NCI-H774 (cell line): ENCODE measurements at places on chromosomes 11 and 22.

GRCh38 chr11:102617466-102618008 is 7.6 kb downstream of the MMP20 start:
- no peak for DNase-seq

DNA sequence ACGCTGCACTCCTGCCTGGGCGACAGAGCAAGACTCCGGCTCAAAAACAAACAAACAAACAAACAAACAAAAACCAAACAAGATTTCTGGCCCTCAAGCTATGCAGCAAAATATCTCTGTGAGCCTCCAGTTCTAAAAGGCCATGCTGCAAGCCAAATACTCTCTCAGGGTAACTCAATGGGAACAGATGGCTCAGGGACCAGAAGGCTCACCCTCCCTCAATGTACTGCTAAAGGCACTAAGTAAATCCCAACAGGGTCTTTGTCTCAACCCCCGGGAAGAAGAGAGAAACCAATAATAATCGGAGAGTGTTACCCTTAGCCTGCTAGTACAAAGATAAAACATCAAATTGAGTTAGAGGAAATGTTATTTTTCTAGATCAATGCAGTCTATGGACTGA is 119.7 kb upstream of the ZC3H12C start:
- no peak for DNase-seq

GRCh38 chr11:2694995-2695939 is 4.5 kb downstream of the KCNQ1OT1 start:
- DNase-seq, result no peak

- no peak for DNase-seq
Measured at GRCh38 chr11:5137014-5137413, 1.1 kb downstream of the OR52A5 start.

DNA sequence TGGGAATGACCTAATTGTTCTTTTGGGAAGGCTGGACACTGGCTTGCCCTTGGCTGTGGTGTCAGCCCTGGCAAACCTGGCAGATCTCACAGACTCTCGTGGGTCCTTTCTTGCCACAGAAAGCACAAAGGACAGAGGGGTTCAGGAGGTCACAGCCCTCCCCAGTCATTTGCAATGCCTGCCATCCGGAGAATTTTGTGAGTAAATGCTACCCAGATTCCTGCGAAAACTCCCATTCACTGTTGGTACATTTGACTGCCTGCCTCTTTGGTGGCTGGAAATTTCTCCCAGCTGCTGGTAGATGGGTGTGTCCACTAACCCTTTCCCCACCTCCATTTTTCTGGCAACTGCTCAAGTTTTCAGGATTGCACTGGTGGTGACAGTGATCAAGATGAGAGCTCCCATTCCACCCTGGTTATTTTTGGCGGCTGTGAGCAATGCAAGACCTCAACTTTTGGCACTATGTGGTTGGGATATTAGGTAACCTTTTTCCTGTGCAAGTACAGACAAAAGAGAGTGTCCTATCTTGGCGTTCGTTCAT is 155.7 kb downstream of the NAV2 start:
- peak; percentile 11 for DNase-seq

DNA sequence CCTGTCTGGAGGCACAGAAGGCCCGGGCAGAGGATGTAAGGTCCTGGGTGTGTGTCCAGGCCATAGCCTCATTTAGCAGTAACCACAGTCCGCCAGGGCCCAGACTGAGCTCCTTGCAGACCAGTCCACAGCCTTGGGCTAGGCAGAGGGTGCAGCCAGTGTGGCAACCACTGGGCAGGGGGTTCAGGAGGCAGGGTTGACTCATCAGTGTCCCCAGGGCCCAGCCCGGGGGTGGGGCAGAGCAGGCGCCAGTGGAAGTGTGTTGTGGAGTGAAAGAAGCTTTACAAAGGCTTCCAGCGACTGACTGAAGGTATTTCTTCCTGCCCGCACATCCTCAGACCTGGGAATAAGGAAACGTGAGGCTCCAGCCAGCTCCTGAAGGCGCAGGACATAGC is 27.7 kb upstream of the WNT11 start:
- no peak for DNase-seq

GRCh38 chr11:108967571-108967970 is 302.7 kb downstream of the DDX10 start:
- DNase-seq, result no peak

DNA sequence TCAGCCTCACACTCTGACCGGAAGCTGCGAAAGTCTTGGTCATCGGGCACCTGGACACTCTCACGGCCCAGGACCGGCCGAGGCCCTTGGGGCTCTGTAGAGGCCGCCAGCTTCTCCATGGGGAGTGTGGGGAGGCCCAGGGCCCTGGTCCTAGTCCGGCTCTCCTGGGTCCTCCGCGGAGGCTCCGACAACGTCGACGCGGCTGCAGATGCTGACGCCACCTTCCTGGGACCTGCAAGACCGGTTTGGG is 12.9 kb downstream of the STARD10 start:
- DNase-seq, result peak; percentile 10

DNA sequence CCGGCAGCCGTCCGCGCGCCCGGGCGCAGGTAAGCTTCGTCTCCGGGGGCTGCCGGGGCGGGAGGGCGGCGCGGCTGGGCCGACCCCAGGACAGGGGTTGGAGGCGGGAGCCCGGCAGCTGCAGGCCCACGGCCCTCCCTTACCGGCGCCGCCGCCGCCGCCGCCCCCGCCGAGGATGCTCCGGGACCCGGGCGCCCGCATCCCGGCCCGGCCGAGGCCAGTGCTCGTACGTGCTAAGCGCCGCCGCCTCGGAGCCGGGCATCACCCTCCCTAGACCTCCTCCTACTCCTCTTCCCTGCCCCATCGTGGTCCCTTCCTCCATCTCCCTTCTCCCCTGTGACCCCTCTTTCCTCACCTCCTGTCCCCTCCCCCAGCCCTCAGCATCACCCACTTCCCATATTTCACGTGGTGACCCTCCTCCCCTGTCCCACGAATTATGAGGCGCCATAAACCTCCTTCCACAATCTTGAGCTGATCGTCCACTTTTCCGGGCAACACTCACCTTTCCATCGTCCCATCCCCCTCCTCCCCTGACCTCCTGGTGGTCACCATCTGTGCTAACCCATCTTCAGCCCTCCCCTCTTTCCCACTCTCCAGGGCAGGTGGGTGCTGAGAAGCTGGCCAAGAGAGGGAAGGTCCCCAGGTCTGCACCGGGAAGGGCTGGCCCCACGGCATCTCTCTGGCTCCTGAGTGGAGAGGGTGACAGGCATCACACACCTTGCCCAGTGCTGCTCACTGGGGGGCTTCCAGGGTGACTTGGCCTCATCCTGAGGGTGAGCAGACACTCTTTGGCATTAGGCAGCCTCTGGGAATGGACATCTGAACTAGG is 612 bp downstream of the ASPHD2 start:
- DNase-seq, result no peak

GRCh38 chr11:17513853-17514252 is 30.4 kb downstream of the USH1C start:
- no peak for DNase-seq

- DNase-seq, result no peak
Measured at GRCh38 chr11:65159012-65159411, 11.0 kb upstream of the SPDYC start.

DNA sequence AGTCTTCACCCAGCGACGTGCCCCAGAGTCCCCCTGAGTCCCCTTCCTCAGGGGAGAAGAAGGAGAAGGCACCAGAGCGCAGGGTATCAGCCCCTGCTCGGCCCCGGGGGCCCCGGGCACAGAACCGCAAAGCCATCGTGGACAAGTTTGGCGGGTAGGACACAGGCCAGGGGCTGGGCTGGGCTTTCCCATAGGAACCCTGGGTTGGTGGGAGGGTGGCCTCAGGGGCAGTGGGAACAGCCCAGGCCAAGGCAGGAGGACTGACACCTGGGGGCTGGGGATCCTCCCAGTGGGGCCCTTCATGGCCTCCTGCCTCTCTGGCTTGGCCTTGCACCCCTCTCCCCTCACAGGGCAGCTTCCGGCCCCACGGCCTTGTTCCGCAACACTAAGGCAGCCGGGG is 8.5 kb downstream of the SMTNL1 start:
- DNase-seq, result no peak

- DNase-seq, result no peak
Measured at GRCh38 chr22:45131749-45132148, 32.0 kb upstream of the NUP50 start.

- no peak for DNase-seq
Measured at GRCh38 chr22:17717708-17718107, 56.6 kb downstream of the BID start.

- DNase-seq, result no peak
Measured at GRCh38 chr11:57378186-57378585, 2.8 kb downstream of the PRG3 start.

DNA sequence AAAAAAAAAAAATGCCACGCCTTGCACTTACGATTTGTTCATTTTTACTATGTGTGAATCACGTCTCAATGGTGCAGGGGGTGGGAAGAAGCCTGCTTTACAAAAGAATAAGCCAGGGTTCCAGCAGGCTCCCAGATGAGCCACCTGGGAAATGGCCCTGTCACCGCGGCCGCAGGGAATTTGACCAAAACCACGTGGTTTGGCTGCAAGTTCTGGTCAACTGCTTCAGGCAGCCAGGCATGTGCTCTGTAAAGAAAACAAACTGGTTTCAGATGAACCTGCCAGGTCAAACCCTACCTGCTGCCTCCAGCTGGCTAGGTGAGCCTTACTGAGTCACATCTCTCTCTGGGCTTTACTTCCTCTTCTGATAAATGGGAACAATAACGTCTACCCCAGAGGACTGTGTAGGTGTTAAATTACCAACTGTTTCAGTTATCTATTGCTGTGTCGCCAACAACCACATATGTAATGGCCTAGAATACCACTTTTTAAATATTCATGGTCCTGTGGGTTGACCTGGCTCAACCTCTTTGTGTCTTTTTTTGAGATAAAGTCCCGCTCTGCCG is 30.5 kb upstream of the GCAT start:
- no peak for DNase-seq
